ENCODE measurements at places on chromosomes 4 and X.

DNA sequence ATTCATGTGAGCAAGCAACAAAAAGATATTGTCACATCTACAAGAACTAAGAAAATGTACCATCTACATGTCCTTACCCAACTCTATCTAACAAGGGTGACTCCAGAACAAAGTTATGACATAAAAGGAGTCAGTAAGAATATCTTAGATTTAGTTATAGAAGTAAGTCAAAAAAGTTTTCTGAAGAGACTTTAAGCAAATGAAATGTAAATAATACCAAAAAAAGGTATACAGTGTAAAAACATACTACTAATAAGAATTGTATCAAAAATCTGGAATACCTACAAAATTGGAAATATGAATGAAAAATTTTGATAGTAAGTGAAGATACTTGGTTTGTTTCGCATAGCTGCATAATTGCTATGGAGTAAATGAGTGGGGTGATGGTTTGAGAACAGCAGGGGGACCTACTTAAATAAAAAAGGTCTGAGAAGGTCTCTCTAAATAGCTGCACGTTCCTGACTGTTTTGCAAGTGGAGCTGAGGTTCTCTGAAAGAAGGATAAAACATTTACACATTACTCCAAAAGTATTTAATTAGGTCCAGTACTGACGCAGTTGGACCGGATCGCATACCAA, 51.0 kb upstream of the ENPP6 start:
- no peak for DNase-seq

DNA sequence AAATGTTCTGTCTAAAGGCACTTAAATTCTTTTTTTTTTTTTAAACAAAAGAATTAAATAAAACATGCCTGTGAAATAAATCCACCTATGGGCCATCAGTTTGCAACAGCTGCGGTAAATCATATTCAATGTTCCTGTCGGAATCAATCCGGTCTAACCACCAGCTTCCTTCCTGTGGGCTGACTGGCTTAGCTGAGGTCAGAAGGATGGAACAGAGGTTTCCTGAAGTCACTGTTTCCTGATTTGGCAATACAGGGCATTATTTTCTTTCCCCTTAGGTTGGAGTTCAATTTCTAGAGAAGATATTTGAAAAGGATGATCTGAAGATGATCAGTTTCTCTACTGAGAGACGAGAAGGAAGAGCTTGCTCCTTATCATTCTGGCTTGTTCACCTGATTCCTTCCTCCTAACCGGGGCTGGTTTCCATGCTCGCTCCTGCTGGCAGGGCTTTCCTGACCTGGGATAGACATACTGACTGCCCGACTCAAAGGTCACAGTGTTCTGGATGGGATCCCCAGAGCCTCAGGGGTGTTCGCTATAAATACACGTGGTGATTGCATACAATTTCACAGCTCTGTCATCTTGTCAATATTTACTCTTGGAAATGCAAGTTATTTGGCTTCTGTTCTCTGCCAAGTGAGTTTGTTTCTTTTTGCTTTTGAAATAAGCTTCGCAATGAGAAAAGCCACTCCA, 21.7 kb downstream of the PDLIM3 start:
- DNase-seq: no peak

DNA sequence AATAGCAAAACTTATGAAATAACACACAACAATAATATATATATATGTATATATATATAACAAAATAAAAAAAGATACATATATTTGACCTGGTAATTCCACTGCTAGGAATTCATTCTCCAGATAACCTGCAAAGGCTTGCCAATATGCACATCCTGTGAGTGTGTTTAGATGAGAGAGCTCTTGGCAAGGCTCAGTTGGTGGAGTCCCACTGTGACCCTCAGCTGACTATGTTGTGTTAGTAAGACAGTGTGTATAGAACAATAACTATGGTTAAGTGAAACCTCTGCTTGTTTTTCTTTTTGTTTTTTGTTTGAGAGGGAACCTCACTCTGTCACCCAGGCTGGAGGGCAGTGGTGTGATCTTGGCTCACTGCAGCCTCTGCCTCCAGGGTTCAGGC, 39.5 kb upstream of the RBMX start:
- DNase-seq: no peak

DNA sequence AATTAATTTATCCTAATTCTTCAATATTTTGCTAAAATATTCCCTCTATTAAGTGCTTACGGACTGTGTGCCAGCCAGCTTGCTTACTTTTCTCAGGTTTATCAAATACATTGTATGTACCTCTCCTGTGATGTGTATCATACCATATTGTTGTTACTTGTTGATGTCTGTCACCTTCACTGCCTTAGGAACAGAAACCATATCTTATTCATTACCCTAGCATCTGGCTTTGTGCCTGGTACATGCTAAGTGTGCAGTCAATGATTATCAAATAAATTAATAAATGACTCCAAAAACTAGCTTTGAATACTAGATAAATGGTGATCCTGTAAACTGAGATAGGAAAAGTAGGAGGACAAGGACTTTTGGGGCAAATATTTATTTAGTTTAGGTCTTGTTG, 6.9 kb downstream of the CLCN3 start:
- no peak for DNase-seq

GRCh38 chr4:98298022-98298421, 36.8 kb downstream of the RAP1GDS1 start:
- DNase-seq: no peak

GRCh38 chr4:88706574-88706973, 8.9 kb upstream of the NAP1L5 start:
- no peak for DNase-seq

GRCh38 chr4:139453041-139453370, 915 bp upstream of the RAB33B start:
- peak; percentile 32 for DNase-seq

DNA sequence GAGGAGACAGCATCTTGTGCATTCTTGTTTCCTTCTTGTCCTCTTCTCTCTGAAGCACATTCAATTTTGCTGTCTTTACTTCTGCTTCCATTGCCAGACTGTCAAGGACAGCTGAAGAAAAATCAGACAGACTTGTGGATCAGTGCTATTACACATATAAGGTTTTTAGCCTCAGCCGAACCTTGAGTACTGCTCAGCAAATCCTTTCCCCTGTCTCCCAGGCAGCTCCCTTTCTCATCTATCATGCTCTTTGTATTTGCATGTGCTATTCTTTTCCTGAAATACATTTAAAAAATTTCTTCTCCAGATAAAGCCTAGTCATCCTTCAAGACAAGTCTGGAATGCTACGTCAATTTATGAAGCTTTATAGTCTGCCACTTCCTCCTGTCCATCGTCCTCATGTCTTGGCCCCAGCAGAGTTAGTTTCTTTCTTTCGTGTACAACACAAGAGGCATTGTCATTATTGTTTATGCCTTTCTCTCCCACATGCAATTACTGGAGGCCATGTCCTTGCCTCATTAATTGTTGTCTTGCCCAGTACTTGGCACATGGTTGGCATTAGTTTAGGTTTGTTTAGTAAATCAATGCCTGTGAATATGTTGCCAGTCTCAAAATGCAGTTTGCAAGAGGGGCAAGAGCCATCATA, 45.1 kb downstream of the ADGRL3 start:
- DNase-seq: no peak

DNA sequence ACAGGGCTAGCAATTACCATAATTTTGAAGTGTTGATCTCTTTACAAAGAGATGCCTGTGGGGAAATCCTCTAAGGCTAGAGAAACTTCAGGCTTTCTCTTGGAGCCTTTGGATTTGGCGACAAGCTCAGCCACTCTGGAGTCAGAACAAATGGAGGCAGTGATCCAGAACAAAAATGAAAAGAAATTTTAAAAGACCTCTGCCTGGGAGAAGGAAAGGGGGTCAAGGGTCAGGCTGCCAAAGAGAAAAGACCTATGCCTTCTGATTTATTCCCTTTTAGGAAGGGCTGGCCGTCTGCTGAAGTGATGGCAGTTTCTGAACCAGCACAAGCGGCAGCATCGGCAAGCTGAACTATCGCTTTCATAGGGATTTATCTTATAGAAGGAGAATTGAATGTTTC, 140.8 kb upstream of the SFRP2 start:
- DNase-seq: no peak

DNA sequence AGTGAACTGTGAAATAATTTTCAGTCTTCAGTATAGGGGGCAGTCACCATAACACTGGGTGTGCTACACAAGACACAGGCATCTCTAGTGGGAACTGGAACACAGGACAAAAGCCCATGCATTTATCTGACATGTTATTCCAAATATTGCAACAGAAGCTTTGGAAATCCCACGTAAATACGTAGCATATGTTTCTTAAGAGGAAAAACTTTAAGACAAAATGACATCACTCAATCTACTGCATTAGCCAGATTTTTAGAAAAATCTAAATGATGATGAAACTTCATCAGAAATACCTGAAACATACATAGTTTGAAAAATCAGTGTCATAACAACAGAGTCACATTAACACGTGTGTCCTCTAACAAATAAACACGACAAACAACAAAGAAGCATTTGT, 14.5 kb downstream of the SHISA3 start:
- no peak for DNase-seq

GRCh38 chr4:153266988-153267387, 62.7 kb downstream of the TRIM2 start:
- DNase-seq: no peak

- DNase-seq: no peak
These were observed 1.8 kb downstream of the TLR1 start for GRCh38 chr4:38802561-38803355.

- no peak for DNase-seq
These were observed 534.7 kb downstream of the ANKRD50 start for GRCh38 chr4:124177647-124178425.

GRCh38 chrX:133534172-133534571, 118.9 kb upstream of the GPC4 start:
- DNase-seq: no peak

- no peak for DNase-seq
These were observed 19.7 kb downstream of the GPRIN3 start for GRCh38 chr4:89287945-89288344.

DNA sequence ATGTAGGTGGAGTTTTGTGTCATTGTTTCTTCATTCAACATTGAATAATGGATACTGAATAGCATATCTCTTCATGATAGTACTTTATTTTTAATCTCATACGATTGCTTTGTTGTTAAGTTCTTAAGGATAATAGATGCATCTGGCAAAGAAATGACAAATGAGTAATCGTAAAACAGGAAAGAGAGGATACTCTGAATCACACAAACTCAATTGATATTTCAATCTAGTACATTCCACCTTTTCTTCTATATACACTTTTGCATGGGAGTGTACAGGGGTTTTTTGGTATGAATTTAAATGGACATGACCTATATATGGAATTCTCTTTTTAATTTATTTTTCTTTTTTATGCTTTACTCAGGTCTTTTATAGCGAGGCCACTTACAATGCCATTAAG, 186.9 kb upstream of the STK26 start:
- no peak for DNase-seq

GRCh38 chrX:35374116-35374515, 424.0 kb upstream of the MAGEB16 start:
- no peak for DNase-seq

- no peak for DNase-seq
These were observed 40.6 kb downstream of the ARHGAP10 start for GRCh38 chr4:147772459-147772969.

DNA sequence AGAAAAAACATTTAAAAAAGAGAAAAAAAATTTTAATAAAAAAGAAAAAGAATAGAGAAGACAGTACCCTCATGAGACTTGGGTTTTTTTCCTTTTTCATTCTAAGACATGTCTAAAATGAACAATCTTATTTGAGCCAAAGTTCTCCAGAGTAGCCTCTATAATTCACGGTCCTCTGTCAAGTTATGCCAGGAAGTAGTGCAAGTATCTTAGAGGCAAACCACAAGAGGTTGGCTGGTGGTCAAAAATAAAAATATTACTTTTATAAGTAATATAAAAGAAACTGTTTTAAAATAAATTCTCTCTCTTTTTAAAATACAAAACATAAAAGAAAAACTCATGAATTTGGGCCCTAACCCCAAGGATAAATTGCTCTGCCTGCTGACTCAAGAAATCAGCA, 26.5 kb downstream of the HNRNPDL start:
- DNase-seq: no peak

GRCh38 chr4:67776746-67777145, 22.6 kb upstream of the GNRHR start:
- no peak for DNase-seq

DNA sequence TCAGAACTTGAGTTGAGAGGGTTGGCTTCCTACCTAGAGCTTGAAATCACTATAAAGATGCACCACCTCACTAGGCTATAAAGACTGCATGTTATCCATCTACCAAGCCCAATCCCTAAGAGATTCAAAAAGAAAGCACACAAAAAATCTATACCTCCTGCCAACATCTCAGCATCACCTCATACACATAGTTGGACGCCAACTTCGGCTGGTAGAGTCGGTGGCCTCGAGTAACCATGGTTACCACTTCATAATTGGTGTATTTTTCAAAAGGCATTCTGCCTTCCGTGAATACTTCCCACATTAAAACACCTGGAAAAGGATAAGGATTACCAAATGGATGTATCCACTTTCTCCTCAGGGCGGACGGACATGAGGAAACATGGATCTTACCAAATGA, 4.5 kb upstream of the TXK start:
- no peak for DNase-seq

- DNase-seq: no peak
These were observed 41.0 kb downstream of the FNIP2 start for GRCh38 chr4:158809611-158810486.

- DNase-seq: no peak
These were observed 625 bp upstream of the GABRA4 start for GRCh38 chr4:46994007-46994405.

- DNase-seq: no peak
These were observed 171.2 kb downstream of the TMA16 start for GRCh38 chr4:163665521-163666331.

DNA sequence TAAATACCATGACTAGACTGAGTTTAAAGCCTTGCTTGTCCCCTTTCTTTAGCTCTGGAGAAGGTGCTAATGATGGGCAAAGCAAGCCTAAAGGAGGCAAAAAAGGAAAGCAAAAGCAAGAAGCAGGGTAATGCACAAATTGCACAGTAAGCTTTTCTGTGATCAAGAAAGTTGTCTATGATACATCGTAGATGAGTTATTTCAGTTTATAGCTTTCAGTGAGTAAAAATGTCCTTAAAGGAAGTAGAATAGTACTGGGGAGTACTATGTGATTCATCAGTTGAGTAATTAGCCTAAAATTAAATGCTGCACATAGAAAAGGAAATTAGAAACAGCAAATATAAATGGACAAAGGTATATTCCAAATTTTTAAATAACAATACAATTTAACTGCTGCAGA, 50.2 kb upstream of the PDE5A start:
- no peak for DNase-seq

DNA sequence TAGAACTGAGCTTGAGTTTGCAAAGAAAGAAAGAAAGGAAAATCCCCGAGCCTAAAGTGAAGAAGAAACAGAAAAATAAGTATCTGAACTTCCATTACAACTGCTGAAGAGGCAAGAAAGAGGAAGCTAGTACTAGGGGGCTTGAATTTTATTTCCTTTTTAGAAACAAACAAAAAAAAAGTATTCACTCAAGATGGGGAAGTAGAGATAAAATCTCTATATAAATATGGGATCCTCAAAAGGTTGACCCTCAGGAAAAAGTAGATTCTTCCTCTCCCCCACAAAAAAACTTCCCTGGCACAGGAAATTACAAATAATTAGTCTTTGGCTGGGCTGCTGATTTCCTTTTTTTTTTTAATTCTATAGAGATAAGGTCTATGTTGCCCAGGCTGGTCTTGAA, 16.0 kb downstream of the LRBA start:
- no peak for DNase-seq

GRCh38 chrX:121869876-121870477, 822.6 kb downstream of the GLUD2 start:
- no peak for DNase-seq

Measured in stimulated activated CD4-positive, alpha-beta T cell treated with anti-CD3 and anti-CD28 coated beads, TNF-alpha, amount 100 ng/mL, for 4 hours (primary cell).